ENCODE measurements at places on chromosomes 7 and 10.

DNA sequence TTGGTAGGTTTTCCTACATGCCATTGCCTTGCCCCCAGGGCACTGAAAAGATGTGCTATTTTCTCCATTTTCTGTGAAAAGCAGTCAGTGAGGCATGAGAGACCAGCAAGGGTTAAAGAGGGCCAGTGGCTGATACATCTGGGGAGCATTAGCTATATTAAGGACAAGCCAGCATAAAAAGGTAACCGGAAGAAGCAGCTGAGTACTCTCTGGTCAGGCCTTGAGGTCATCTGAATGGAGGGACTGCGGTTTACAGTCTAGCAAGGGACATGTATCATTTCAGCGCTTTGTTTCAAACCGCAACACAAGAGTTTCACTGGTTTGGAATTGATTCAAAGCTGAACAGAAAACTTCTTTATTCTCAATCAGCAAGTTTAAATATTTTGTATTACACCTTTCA, 120.4 kb downstream of the EPDR1 start:
- DNase-seq: no peak

GRCh38 chr10:103768345-103768744, 87.0 kb downstream of the SH3PXD2A start:
- DNase-seq: no peak

- no peak for DNase-seq
Measured at GRCh38 chr10:77512219-77512578, 125.4 kb downstream of the KCNMA1 start.

GRCh38 chr10:24376731-24377130, 167.8 kb downstream of the KIAA1217 start:
- DNase-seq: no peak

GRCh38 chr10:98041352-98042043, 11.1 kb upstream of the CRTAC1 start:
- no peak for DNase-seq

GRCh38 chr7:95686109-95686508, 86.2 kb upstream of the DYNC1I1 start:
- peak; percentile 26 for DNase-seq

DNA sequence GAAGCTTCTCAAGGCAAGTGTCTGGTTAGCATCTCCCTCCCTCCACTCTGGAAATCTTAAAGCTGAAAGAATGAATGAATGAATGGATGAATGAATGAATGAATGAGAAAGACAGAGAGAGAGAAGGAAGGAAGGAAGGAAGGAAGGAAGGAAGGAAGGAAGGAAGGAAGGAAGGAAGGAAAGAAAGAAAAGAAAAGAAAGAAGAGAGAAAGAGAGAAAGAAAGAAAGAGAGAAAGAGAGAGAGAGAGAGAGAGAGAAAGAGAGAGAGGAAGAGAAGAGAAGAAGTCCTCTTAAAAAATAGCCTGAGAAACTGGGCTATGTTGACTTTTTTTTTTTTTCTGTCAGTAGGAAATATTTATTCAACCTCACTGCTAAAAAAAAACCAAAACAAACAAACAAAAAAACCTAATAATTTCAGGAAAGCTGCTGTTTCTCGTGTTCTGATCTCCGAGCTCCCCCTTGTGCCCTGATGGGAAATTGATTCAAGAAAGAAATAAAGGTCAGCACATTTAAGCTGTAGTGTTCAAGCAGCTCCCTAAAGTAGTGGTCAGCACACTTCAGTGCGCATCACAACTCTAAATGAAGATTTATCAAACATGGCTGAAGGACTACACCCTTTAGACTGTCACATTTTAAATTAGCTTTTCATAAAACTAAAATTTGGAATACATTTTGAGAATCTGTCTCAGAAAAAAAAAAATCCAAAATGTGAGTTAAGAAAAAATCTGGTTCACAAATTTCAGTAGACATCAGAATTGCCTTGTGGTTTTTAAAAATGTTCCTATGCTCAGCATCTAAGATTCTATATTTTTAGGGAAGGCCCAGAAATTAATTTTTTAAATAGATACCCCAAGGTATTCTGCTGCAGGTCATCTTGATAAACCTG, 154.3 kb downstream of the ELAPOR2 start:
- no peak for DNase-seq

DNA sequence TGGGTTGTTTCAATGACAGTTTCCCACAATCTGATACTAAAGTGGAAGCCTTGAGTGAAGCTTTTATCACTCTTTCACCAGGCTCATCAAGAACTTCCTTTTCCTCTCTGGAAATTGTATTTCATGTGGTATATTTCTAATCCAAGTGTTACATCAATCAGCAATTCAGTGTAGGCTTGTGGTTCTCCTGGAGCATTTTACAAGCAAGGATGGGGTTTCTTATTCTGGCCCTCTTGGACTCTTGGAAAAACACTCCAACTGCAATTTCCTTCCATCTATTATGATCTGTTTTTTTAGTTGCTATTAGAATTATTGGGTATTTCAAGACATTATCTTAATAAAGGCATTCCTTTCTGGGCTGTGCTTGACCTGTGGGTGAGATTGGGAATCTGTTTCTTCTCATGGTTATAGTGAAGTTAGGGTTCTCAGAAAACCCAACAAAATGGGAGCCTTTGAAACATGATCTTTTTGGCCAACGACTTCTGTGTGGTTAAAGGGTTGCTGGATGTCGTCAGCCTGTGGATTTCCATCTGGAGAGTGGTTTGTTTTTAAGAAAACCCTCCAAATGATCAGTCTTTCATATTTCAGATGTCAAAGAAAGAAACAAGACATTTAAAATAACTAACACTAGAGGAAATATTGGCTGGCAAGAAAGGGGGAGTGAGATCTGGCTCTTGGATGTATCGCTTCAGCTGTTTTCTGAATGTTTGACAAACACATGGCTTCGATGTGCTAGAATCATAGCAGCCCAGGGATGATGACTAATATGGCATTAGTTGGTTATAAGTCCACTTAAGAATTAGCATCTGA, 540.2 kb downstream of the LRMDA start:
- DNase-seq: no peak

GRCh38 chr7:138892006-138892630, 89.1 kb downstream of the KIAA1549 start:
- DNase-seq: no peak

- DNase-seq: no peak
Measured at GRCh38 chr10:132185601-132186487, 904 bp upstream of the DPYSL4 start.

DNA sequence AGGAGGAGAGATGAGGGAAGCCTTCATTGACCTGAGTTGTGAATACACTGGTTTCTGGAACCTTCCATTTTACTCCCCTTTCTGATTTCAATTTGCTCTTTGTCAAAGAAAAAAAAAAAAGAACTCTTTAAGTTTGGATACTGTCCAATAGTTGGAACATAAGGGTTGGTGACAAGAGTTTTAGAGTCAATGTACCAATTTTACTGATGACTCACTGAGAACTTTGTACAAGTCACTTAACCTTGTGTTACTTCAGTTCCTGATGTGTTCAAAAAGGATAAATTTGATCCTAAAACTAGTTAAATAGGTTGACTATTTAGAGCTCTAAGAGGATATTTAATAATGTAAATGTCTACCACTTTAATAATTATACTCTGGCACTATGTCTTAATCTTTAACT, 4.1 kb upstream of the CDK14 start:
- no peak for DNase-seq
